Cortex of kidney (tissue), 1 donor: ENCODE measurements at places on chromosomes 6 and 20.

GRCh38 chr6:128725271-128726233 is 157.4 kb upstream of the LAMA2 start:
- DNase-seq: no peak

DNA sequence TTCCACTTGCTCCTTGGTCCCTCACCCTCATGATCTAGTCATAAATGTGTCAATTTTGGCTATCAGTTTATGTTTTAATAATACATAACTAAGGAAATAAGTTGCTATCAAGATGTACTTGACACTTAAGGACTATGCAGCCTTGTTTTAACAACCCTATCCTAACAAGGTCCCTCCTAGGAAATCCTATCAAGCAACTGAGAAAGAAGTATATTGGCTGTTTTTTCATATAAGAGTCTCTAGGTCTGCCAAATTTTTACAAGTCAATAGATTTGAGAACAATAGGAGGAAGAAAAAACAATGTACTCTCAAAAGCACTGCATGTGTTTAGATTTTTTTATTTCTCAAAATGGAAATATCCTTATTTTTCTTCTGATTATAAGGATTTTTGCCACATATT is 14.7 kb downstream of the FILIP1 start:
- DNase-seq: no peak

- DNase-seq: no peak
These were observed 22.3 kb upstream of the EYA4 start for GRCh38 chr6:133218852-133219251.

- no peak for DNase-seq
These were observed 51.1 kb downstream of the FAM83B start for GRCh38 chr6:54897462-54898189.

- DNase-seq: no peak
These were observed 23.6 kb downstream of the CDS2 start for GRCh38 chr20:5150226-5151076.

GRCh38 chr6:6918216-6918983 is 189.4 kb upstream of the RREB1 start:
- no peak for DNase-seq

- DNase-seq: no peak
These were observed 32.6 kb upstream of the PCMTD2 start for GRCh38 chr20:64222851-64223525.
